ENCODE measurements at places on chromosomes 7 and 10.

DNA sequence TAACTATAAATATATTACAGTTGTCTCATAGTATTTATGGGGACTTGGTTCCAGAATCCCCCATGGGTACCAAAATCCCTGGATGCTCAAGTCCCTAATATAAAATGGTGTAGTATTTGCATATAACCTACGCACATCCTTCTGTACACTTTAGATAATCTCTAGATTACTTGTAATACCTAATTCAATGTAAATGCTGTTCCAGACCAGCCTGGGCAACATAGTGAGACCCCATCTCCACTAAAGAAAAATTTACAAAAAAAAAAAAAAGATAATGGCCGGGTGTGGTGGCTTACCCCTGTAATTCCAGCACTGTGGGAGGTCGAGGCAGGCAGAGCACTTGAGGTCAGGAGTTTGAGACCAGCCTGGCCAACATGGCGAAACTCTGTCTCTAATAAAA, 17.4 kb upstream of the GNA12 start:
- DNase-seq = no peak

DNA sequence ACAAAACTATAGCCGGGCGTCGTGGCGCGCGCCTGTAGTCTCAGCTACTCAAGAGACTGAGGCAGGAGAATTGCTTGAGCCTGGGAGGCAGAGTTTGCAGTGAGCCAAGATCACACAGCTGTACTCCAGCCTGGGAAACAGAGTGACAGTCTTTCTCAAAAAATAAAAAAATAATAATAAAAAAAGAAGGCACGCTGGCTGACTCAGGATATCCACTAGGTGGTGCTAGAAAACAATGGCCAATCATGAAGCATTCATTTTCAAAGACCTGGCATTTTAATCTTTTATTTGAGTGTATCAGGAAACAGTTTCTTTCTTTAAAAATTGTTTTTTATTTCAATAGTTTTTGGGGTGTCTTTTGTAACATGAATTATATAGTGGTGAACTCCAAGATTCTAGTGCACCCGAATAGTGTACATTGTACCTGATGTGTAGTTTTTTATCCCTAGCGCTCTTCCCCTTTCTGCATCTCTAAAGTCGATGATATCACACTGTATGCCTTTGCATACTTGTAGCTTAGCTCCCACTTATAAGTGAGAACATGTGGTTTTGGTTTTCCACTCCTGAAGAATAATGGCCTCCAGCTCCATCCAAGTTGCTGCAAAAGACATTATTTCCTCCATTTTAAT, 88.6 kb downstream of the LYZL1 start:
- DNase-seq = peak; percentile 45

DNA sequence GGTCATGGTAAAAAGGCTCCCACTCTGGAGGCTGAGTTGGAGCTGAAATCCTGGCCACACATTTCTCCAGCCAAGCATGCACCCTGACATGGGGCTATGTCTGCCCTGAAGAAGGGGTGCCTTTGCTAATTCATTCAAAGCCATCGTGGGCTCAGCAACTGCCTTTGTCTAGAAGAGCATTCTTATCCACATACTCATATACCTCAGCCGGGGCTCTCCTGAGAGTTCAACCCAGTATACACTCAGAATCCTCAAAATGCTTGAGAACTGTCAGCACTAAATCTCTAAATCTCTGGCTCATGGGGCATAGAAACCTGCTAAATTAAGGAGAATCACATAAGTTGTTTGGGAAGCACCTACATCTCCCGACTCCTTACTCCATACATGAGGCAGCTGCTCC, 89.3 kb downstream of the MRPL32 start:
- peak; percentile 15 for DNase-seq

GRCh38 chr10:27801171-27801785, 55.7 kb upstream of the MKX start:
- no peak for DNase-seq

DNA sequence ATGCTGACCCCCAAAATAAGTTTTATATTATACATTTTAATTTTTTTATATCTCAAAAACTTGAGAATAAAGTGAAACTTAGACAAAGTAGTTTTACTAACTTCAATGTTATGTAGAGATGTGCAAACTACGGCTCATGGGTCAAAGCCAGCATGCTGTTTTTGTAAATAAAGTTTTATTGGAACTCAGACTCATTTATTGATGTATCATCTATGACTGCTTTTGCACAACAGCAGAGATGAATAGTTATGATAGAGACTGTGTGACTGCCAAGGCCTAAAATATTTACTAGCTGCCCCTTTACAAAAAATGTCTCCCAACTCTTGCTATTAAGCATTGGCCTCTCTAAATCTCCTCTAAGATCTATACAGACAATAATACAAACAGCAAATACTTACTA, 12.4 kb downstream of the MTPN start:
- peak; percentile 41 for DNase-seq

- peak; percentile 10 for DNase-seq
Measured at GRCh38 chr10:17349717-17350116, 104.7 kb downstream of the ST8SIA6 start.

DNA sequence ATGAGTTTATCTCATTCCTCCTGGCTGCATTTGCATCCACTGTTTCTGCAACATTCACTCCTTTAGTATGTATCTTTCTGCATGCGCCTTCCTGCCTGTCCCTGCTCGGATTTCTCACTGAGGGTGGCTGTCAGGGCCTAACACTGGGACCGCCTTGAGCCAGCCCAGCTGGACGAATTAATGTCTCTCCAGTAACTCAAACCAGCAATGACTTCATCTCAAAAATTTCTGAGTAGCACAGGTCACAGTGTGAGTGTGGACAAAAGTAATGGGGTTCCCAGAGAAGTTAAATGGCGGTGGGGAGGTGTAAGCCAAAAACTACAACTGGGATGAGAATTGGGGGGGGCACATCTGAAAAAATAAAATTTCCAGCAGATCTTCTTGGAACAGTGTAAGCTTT, 444.0 kb upstream of the MGMT start:
- no peak for DNase-seq

DNA sequence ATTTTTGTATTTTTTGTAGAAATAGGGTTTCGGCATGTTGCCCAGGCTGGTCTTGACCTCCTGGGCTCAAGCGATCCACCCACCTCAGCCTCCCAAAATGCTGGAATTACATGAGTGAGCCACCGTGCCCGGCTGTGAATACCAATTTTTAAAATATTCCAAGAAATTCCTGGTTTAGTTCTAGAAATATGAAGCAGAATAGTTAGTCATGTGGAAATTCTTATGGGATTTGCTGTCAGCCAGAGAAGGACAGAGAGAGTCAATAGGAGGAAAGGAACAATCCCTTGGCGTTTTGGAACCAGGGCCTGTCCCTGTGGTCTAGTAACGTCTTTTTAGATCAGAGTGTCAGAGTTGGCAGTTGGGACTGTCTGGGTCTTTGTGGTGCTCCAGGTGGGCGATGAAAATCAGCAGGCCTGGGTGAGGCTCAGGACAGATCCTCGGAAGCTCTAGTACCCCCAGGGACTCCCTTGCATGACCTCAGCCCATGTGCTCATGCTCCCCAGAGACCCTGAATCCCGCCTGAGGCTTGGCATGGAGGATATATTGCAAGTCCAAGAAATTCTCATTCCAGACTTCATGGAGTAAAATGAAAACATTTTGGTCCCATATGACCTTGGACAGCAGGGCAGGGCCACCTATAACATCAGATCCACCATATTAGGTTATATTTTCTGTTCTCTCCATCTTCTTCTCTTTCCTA, 7.8 kb downstream of the NODAL start:
- DNase-seq = peak; percentile 70

- peak; percentile 89 for DNase-seq
Measured at GRCh38 chr7:108146070-108146842, 16.1 kb upstream of the LAMB4 start.

- DNase-seq = no peak
Measured at GRCh38 chr10:38076687-38077086, 17.4 kb upstream of the ZNF37A start.

DNA sequence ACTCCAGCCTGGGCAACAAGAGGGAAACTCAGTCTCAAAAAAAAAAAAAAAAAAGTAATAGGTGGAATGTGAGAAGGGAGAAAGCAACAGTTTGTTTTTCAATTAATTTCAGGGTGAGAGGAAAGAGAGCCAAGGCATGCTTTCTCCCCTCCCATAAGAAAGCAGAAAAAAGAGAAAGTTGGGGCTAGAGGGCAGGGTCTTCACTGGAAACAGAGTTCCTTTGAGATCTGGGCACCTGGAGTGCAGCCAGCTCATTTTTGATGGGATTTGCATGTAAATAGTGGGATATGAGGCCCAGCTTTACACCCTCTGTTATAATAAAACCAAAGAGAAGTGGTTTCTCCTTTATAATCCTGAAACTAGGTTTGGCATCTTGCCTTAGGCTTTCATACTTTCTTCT, 13.8 kb upstream of the STOX1 start:
- no peak for DNase-seq

DNA sequence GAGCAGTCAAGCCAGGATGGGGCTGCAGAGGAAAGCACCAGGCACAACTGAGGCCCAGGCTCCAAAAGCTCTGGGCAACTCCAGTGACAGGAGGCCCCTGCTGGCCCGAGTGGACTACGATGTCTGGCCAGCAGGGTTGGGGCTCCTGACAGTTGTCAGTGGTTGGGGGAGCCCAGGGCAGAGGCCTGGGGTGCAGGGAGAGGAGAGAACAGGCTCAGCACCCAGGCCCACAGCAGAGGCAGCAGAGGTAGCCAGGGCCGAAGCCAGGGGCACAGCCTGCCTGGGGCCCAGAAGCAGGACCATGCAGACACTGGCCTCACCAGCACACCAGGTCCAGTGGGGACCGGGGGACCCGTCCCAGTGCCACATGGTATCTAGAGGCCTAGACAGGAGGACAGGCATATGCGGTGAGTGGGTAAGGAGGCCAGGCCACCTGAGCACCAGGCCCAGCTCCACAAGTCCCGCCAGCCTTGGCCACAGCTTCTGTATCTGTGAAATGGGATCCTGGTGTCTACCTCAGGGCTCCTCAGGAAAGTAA, 46.0 kb upstream of the LRRC18 start:
- no peak for DNase-seq

DNA sequence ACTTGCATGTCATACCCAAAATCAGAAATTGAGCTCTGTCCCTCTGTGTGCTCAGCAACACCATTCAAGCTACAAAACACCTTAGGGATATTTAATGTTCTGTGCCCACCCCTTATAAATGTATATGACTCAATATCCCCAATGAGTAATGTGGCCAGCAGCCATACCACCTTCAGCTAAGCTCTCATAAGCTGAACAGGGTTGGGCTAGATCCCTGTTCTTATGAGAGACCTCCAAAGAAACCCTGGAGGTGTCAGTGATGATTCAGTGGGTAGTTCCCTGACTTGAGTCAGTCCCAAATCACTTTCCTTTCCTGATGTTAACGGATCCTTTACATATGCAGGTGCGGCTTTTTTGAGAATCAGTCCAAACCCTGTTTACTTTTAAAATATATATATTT, 253.8 kb downstream of the CREB5 start:
- peak; percentile 83 for DNase-seq

DNA sequence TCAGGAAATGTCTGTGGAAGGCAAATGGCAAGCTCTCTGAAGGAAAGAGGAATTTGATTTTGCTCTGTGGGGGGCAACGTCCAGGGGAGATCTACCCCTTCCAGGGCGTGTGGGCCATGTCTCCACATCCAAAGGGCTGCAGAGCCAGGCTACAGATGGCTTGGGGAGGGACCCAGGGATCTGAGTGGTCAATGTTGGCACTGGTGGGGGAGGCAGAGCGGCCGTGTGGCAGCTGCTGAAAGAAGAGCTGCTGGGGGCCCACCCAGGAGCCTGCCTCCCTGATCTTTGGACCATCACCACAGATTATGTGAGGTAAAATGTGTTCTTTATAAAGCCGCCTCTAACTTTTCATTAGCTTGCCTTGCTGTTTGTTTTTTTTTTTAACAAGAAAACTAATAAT, 144.1 kb downstream of the HERPUD2 start:
- DNase-seq = no peak

DNA sequence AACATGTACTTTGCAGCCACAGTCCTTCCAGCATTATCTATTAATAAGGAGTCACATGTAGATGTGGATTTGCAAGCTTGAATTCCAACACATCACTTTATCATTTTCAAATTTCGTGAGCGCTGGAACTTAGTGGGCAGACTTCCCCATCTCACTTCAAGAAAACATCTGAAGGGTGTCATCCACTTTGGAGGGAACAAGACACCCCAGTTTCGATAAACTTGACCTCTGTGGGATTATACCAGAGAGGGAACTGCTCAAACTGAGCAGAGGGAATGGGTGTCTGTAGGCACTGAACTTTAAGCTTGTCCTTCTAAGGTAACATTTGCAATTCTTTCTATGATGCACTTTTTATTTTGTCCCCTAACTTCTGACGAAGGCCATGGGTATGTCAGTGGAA, 27.5 kb downstream of the ADRB1 start:
- DNase-seq = no peak

DNA sequence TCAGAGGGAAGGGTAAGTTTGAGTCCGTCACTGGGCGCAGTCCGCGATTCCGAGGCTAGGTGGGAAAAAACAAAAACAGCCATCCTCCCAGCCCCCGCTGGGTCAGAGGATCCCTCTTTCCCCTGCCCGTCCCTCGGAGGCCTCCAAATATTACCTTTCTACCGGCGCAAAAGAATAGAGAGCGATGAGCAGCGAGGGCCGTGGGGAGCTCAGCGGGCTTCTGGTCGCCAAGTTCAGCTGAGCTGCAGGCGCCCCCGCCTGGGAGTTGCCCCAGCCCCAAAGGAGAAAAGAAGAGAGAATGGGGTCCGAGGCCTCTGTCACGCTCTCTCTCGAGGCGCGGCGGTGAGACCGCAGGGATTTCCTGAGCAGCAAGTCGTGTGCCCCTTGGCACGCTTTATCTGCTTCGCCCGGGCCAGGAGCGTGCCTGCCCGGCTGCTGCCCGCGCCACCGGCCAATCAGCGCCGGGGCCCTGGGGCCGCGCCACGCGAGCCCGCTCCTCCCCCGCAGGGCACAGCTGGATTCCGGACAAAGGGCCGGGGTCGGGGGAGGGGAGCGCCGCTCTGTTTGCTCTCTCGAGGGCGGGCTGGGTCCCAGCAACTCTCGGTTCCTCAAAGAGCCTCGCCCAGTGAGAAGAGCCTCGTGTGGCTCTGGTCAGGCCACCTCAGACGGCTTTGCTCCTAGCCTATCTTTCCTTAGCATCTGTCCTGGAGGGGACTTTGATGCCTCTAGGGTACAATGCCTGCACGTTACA, at the start of gene NEUROG3:
Gene NEUROG3 (minus strand): TSS at position 367 of the 751 bp plus-strand sequence. CDS start 379 bp downstream, outside the sequence.
- no peak for DNase-seq
